Dermis blood vessel endothelial cell (primary cell): ENCODE measurements at places on chromosomes 16 and 17. TPM values are rescaled to one million over a fixed set of nuclear protein-coding genes. Genes with fewer than 3 reads are reported as not detected.

SLC16A6 gene
- 1.5 TPM in 2 replicates for total RNA-seq

GLIS2 gene
- 0.79 and 1.2 TPM in 2 replicates for total RNA-seq

CAPN15 gene
- 50.5 and 83.4 TPM in 2 replicates for total RNA-seq

MT4 gene
- not detected in 2 replicates for total RNA-seq

LRRC75A gene
- total RNA-seq: 2.6 and 4.5 TPM in 2 replicates

CTRB2 gene
- not detected in 2 replicates for total RNA-seq

DOK4 gene
- total RNA-seq: 21.4 and 21.6 TPM in 2 replicates

DNAH17 gene
- 0.42 and 0.51 TPM in 2 replicates for total RNA-seq

PRCD gene
- total RNA-seq: 0.19 and 0.68 TPM in 2 replicates

MT1B gene
- not detected in 2 replicates for total RNA-seq

ITGB3 gene
- total RNA-seq: 116 and 150 TPM in 2 replicates

WWOX gene
- total RNA-seq: 14.5 and 16.5 TPM in 2 replicates

GLTPD2 gene
- total RNA-seq: not detected in 2 replicates

MYH11 gene
- 0.05 TPM in 1 of 2 replicates, not detected in the other for total RNA-seq

CIBAR2 gene
- not detected in 2 replicates for total RNA-seq

ADGRG1 gene
- total RNA-seq: 21.8 and 35.4 TPM in 2 replicates

TEX19 gene
- total RNA-seq: 0.05 TPM in 1 of 2 replicates, not detected in the other

MYH8 gene
- not detected in 2 replicates for total RNA-seq

ZNF385C gene
- total RNA-seq: not detected in 2 replicates

HYDIN gene
- 0.17 TPM in 1 of 2 replicates, not detected in the other for total RNA-seq

CACNA1H gene
- 0.05 and 0.17 TPM in 2 replicates for total RNA-seq

RAB26 gene
- 0.34 and 0.84 TPM in 2 replicates for total RNA-seq

MT1G gene
- not detected in 2 replicates for total RNA-seq

SLC38A7 gene
- 27.7 and 39.6 TPM in 2 replicates for total RNA-seq

CDT1 gene
- 5.8 and 22.2 TPM in 2 replicates for total RNA-seq

ADAD2 gene
- total RNA-seq: not detected in 2 replicates

CBFA2T3 gene
- total RNA-seq: 0.14 TPM in 1 of 2 replicates, not detected in the other

KRTAP1-5 gene
- not detected in 2 replicates for total RNA-seq

XAF1 gene
- total RNA-seq: 9.8 and 13.3 TPM in 2 replicates

CRYM gene
- not detected in 2 replicates for total RNA-seq

KRTAP9-2 gene
- not detected in 2 replicates for total RNA-seq
